ENCODE measurements at places on chromosomes 13 and 19. TPM values are rescaled to one million over a fixed set of nuclear protein-coding genes. Genes with fewer than 3 reads are reported as not detected.

- H3K4me1 ChIP-seq: no peaks in the 10 kb centered on the region
- H3K27ac ChIP-seq: no peak overlapping the region
- H3K36me3 ChIP-seq: no peaks in the 10 kb centered on the region
- H3K27me3 ChIP-seq: peaks cover 10% of the 10 kb centered on the region
These were observed 3.3 kb upstream of the IGFL2 start for GRCh38 chr19:46144756-46145155.

GRCh38 chr13:110127986-110128511 is 178.9 kb downstream of the COL4A1 start:
- H3K4me3 ChIP-seq: no peak overlapping the region
- peaks cover 35% of the 10 kb centered on the region for H3K4me1 ChIP-seq
- no peaks in the 10 kb centered on the region for H3K36me3 ChIP-seq
- peak; percentile 47 for DNase-seq

DNA sequence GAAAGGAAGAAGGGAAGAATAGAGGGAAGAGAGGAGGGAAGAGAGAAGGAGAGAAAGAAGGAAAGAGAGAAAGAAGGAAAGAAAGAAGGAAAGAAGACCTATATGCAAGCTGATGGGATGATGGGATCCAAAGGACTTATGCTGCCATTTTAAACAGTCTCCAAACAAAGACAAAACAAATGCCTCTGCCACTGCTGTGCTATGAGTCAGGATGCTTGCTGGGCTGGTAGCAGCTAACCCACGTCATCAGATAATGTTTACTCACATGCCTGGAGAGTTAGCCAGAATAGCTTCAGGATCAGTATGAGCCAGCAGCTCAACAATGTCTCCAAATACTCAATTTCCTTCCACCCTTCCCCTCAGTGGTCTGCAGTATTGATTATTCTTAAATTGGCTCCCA is 12.0 kb upstream of the ZNF274 start:
- H3K36me3 ChIP-seq: no peaks in the 10 kb centered on the region
- DNase-seq: peak; percentile 59
- H3K4me3 ChIP-seq: no peak overlapping the region

GRCh38 chr13:112513761-112514160 is 74.2 kb downstream of the TUBGCP3 start:
- H3K36me3 ChIP-seq: peaks cover 15% of the 10 kb centered on the region
- H3K4me3 ChIP-seq: no peak overlapping the region
- peaks cover 12% of the 10 kb centered on the region for H3K4me1 ChIP-seq
- no peaks in the 10 kb centered on the region for H3K27me3 ChIP-seq

The MYH14 gene
- 28.5 TPM for total RNA-seq
